ENCODE measurements at places on chromosomes 16 and 17. TPM values are rescaled to one million over a fixed set of nuclear protein-coding genes. Genes with fewer than 3 reads are reported as not detected.
A peak's percentile ranks its signal among the peaks of the same experiment; 100 is the strongest.

DNA sequence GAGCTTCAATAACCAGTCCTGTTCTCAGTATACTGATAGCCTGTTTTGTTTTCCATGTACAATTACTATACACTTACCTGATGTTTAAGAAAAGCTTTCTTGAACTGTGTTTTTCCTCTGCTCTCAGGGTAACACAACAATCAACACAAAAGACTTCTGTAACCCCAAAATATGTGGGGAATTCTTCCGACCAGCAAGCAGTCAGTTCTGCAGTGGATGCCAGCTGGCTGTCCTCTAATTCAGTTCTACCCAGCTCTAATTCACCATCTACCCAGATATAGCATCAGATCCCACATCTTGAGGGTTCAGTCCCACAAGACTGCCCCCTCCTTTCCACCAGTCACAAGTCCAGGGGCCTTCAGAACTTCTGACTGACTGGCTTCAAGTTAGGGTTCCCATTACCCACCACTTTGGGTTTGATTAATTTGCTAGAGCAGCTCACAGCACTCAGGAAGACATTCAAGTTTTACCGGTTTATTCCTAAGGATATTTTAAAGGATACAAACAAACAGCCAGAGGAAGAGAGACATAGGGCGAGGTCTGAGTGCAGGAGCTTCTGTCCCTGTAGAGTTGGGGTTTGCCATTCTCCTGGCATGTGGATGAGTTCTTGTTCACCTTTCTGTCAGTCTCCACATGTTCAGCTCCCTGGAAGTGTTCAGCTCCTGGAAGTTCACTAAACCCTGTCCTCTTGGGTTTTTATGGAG, 178.2 kb downstream of the CHD9 start:
- DNase-seq: no peak

GRCh38 chr16:67155295-67156142, 4.2 kb downstream of the TRADD start:
- no peak for DNase-seq

Gene GPR142
- total RNA-seq: not detected

Gene FAM20A
- 5.1 TPM for total RNA-seq

Gene EPOP
- 1.6 TPM for total RNA-seq

GRCh38 chr16:4381935-4382794, 10.5 kb downstream of the VASN start:
- DNase-seq: peak; percentile 77

- DNase-seq: no peak
Observed at GRCh38 chr17:4147751-4148310, 4.8 kb downstream of the CYB5D2 start.

Gene EVPLL
- 3.7 TPM for total RNA-seq

GRCh38 chr17:45861165-45861564, 16.5 kb downstream of the SPPL2C start:
- DNase-seq: no peak

Gene BICDL2
- 77.6 TPM for total RNA-seq

DNA sequence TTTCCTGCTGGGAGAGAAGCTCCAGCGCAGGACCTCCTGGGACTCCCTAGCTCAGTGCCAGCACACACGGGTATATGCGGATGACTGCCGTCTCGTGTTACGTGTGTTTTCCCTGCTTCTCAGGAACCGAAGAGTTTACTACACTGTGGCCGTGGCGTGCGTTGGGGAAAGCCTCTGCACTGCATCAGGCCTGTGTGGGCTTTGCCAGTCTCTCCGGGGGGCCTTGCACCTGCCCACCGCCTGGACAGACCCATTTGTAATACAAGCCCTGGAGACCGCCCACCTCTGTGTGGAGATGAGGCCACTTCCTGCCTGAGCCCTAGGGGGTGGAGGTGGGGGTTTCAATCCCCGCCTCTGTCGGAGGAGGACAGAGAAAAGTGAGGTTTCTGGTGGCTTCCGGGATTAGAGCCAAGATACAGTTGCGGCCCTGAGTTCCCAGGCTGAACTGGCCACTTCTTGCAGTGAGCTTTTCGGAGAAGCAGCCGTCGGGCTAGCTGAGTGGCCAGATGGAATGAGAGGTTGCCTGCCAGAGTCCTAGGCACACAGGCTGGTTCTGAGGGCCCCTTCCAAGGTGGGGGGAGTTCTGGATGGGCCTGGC, 43.4 kb upstream of the GSE1 start:
- DNase-seq: no peak

Gene DYNLRB2
- 2.4 TPM for total RNA-seq

Gene TPSG1
- total RNA-seq: not detected

Gene SDR42E1
- 27.5 TPM for total RNA-seq

- no peak for DNase-seq
Observed at GRCh38 chr17:35895636-35896587, 15.8 kb upstream of the CCL5 start.

GRCh38 chr17:13562271-13562800, 39.4 kb downstream of the HS3ST3A1 start:
- peak; percentile 70 for DNase-seq

Gene ARHGAP44
- total RNA-seq: 5.9 TPM

Gene NLRP1
- total RNA-seq: 92.1 TPM

GRCh38 chr17:6548034-6548433, 8.3 kb downstream of the PITPNM3 start:
- no peak for DNase-seq

- no peak for DNase-seq
Observed at GRCh38 chr17:34171245-34171818, 83.8 kb upstream of the CCL2 start.

Gene HOXB13
- not detected for total RNA-seq

Gene CNTNAP1
- 1.1 TPM for total RNA-seq

Gene OR1F1
- not detected for total RNA-seq

Gene POLR3E
- total RNA-seq: 63.3 TPM

DNA sequence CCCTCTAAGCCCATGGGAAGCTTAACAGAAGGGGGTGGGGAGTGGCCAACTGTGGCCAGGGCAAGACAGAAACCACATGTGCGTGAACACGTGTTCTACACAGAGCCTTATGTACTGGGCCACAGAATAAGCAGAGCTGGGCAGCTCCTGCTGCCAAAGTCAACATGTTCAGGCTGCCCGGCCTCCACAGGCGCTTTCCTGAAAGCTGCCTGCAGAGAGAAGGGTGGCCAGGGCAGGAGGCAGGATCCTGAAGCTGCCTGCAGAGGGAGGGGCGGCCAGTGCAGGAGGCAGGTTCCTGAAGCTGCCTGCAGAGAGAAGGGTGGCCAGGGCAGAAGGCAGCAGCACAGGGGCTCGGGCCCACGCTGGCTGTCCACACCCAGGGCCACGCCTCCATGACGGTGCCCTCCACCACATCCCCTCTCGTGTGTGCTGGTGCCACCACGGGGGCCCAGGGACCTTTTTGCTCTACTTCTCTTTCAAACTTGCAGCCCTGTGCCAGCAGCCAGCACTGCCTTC, 79.5 kb downstream of the ANKRD11 start:
- DNase-seq: no peak

Gene CTRB1
- total RNA-seq: not detected
